ENCODE measurements at places on chromosomes 13 and 19.

- DNase-seq, result peak; percentile 86
Measured at GRCh38 chr19:55643003-55643886, at the start of gene ZNF581. ZNF581 (plus strand) TSS chr19:55643649; CDS start chr19:55644572, 923 bp downstream.

GRCh38 chr13:112615391-112615790 is 27.4 kb upstream of the TUBGCP3 start:
- no peak for DNase-seq

DNA sequence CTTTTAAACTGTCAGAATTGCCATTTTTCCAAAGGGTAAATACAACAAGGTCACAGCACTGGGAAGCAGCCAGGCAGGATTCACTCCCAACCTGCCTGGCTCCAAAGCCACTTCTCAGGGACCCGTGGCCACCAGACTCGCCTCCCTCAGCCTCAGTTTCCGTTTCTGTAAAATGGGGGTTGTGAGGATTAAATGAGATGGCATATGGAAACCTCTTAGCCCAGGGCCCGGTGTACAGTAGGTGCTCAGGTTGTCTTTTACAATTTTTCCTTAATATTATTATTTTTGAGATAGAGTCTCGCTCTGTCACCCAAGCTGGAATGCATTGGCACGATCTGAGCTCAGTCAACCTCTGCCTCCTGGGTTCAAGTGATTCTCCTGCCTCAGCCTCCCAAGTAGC is 10.1 kb downstream of the YJU2 start:
- no peak for DNase-seq

DNA sequence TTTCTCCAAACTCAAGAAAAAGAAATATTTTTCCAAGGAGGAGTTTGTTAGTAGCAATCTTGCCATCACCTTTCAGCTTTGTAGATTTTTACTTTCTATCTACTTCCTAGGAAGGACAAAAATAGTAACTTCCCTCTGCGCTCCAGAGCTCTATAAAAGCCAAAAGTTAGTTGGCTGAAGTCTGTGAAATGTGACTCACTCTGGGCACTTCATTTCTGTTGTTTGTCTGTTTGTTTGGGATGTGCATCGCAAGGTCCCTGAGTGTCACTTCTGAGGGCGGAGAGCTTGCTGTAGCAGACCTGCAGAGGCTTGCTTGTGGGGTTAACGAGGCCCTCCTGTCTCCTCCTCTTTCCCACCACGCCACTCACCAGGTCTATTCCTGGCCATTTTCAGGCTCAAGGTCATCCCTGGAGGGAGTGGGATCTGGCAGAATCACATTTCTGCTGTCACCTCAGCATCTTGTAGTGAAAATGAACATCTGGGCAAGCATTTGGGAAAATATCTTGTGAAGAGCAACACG is 307.6 kb downstream of the GPC6 start:
- no peak for DNase-seq

DNA sequence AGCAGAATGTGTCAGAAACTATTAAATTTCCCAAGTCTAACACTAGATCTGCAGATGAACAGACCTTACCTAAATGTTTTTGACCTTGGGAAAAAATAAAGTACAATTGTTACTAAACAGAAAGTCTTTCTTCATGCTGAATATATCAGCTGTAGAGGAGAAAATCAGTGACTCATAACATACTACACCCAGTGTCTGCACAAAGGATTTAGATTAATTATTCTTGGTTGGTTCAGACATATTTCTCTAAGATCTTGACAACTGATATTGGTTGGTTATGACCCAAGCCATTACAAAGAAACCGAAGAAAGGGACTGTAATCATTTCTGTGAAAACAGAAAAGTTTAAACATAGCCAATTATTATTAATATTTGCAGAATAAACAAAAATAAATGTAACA is 225.1 kb downstream of the HS6ST3 start:
- no peak for DNase-seq

DNA sequence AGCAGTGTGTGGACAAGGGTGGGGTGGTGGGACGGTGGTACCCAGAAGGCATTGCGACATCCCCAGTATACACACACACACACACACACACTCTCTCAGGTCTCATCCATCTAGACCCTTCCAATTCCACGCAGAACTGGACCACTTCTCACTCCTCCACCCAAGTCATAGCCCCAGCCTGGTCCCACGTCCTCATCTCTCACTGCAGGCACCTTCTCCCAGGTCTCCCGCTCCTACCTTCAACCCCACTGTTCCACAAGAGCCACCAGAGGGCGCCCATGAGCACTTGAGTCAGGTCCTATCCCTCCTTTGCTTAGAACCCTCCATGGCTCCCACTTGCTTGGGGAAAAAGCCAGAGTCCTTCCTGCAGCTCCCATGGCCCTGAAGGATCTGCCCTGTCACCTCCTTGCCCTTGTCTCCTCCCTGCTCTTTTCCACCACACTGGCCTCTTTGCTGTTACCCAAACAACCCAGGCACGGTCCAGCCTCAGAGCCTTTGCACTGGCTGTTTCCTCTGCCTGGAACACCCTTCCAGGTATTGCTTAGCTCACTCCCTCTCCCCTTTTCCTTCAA is 62.6 kb downstream of the IER2 start:
- DNase-seq, result no peak

GRCh38 chr19:49840736-49841249 is 10.2 kb upstream of the PTOV1 start:
- DNase-seq, result no peak

GRCh38 chr13:42137856-42138537 is 89.5 kb downstream of the DGKH start:
- DNase-seq, result no peak

DNA sequence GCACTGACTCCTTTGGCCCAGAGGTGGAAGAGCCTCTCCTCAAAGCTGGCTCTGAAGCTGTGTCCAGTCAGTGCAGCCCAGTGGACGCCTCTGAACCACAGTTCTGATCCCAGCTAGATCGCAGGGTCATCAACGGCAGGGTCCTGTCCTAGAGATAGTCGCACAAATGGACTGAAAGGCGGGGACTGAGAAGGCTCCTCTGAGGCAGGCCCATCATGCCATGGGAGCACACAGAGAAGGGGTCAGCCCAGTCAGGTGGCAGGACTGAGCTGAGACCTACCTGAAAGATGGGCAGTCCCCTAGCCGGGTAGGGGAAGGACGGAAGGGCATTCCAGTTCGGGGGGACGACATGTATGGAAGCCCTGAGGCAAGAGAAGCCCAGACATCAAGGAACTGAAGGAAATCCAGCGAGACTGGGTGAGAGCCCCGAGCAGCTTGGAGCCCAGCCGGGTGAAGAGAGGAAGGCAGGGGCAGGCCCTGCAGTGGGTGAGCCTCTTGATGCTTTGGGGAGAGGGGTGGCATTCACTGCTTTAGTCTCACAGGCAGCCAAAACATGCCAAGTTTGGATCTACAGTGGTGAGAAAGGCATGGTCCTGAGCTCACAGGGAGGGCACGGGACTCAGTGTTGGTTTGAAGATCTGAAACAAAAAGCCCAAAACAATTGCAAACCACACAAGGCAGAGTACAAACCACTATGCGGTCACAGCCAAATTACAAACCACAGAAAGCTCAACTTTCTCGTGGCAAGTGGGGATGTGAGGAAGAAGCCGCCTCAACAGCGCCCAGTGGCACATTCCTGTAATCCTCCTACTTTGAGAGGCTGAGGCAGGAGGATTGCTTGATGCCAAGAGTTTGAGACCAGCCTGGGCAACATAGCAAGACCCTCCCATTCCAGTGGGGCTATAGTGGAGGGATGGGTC is 10.0 kb downstream of the CALM3 start:
- peak; percentile 7 for DNase-seq

GRCh38 chr19:16417660-16418596 is 53.8 kb downstream of the EPS15L1 start:
- peak; percentile 92 for DNase-seq

GRCh38 chr19:49057636-49058234 is at the start of gene CGB7:
CGB7 (minus strand) TSS chr19:49057749; CDS start chr19:49055375, 2,374 bp downstream.
- DNase-seq, result no peak

DNA sequence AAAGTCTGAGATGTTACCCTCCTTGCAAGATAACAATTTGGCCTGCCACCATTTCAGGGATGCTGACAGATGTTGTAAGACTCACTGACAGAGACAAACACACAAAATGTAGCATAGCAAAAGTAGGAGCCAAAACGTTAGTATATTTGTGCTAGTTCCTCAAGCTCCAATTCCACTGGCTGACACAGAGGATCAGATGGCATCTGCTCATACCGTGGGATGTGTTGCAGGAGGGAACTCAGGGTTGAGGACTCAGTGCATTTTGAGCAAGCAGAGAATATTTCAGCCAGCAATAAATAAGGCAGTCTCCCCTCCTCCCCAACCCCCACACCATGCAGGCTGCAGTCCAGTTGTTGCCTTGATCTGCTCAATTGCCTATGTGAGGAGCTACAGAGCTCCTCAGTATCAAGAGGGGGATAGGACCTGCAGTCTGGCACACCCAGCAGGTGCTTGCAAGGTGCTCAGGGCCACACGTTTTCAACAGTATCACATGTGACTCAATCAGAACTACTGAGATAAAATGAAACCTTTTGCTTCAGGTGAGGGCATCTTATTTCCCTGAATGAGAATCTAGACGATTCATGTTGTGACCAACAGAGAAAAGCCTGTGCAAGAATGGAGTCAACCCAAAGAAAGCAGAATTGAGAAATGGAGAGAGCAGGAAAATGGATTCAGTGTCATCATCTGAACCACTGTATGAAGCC is 23.6 kb upstream of the LRCH1 start:
- no peak for DNase-seq

DNA sequence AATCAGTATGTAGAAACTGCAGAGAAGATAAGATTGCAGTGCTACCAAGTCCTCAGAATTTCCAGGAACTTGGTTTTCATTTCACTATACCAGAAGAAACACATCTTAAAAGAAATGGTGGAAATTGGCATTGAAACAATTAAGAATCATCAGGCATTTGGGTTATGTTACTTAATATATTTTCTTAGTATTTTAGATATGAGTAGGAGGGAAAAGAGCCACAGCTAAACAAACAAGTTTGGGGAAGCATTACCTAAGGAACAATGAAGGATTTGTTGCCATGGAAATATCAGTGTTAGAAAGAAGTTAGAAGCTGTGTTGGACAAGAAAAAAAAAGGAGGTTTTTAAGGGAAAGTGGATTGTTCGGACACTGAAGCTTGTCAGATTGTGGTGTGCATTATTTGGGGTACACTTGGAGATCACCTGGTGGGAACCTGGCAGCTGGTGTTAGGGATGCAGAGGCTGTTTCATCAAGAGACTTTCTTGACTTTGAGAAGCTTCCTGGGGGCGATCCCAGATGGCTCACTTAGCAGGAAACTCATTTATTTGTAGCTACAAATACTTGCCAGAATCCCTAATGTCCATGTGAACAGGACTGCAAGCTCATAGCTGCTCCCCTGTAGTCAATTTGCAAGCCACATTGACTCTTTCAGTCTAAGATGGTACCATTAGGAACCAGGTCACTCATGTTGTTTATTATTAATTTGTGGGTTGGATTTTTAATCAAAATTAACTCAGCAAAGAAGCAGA is 246.7 kb downstream of the RFC3 start:
- DNase-seq, result no peak

- no peak for DNase-seq
Measured at GRCh38 chr13:99311137-99311536, 3.9 kb upstream of the GPR183 start.

GRCh38 chr19:7872306-7873204 is 1.6 kb downstream of the PRR36 start:
- DNase-seq, result no peak

DNA sequence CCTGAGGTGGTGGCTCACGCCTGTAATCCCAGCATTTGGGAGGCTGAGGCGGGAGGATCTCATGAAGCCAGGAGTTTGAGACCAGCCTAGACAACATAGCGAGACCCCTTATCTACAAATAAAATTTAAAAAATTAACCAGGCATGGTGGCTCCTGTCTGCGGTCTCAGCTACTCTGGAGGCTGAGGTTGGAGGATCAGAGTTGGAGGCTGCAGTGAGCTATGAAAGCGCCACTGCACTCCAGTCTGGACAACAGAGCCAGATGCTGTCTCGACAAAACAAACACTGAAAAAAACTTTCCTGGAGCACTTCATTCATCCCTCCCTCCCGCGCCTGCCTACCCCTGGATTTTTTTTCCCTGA is 665 bp upstream of the ATG4D start:
- DNase-seq, result no peak

DNA sequence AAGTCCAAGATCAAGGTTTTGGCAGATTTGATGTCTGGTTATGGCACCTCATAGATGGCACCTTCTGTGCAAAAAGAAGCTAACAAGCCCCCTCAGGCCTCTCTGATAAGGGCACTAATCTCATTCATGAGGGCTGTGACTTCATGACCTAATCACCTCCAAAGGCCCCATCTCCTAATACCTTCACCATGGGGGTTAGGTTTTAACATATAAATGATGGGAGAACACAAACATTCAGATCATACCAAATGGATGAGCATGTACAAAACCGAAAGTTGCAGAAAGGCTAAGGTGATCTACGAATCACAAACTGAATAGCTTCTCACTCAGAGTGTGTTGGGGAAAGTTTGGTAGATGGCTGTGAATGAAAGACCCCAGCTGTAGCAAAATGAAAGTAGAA is 217.4 kb downstream of the TBC1D4 start:
- no peak for DNase-seq

GRCh38 chr19:33558856-33559255 is 37.3 kb upstream of the PEPD start:
- no peak for DNase-seq

- no peak for DNase-seq
Measured at GRCh38 chr13:34411894-34412293, 530.2 kb upstream of the NBEA start.

DNA sequence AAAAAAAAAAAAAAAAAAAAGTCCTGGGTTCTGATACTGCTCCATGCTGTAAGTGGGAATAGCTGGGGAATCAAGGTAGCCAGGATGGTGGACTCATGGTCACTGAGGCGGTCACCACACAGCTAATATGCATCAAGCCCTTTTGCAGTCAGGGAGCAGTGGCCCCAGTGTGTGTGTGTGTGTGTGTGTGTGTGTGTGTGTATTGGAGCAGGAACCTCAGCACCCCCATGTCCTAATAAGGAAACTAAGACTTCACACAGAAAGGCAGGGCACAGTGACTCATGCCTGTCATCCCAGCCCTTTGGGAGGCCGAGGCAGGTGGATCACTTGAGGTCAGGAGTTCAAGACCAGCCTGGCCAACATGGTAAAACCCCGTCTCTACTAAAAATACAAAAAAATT is 12.0 kb downstream of the B3GNT3 start:
- no peak for DNase-seq

GRCh38 chr19:52296773-52297600 is at the start of gene ZNF480:
ZNF480 (plus strand) TSS chr19:52297169; CDS start chr19:52300413, 3,244 bp downstream.
- DNase-seq, result peak; percentile 24

- no peak for DNase-seq
Measured at GRCh38 chr19:50667759-50668231, 18.6 kb downstream of the C19orf81 start.
